ENCODE measurements at places on chromosomes 4 and X.

DNA sequence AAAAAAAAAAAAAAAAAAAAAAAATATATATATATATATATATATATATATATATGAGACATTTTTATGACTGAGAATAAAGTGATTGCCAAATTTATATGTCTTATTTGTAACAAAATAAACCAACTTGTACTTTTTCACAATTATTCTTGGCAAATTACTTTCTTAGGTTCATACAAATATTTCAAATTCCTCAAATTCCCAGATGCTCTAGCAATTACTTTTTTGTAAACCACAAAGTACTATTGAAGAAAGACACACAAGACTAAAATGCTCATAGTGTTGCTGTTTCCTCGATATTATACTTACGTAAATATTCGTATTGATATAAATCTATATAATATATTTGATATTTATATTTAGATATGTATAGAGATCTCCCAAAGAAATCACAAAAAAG is 390.0 kb downstream of the FAT4 start:
- DNase-seq: no peak

GRCh38 chr4:39527296-39528060 is at the start of gene UGDH:
TSS of gene UGDH (minus strand) at chr4:39527439. CDS start at chr4:39521512, 5,927 bp downstream.
- peak; percentile 98 for DNase-seq

DNA sequence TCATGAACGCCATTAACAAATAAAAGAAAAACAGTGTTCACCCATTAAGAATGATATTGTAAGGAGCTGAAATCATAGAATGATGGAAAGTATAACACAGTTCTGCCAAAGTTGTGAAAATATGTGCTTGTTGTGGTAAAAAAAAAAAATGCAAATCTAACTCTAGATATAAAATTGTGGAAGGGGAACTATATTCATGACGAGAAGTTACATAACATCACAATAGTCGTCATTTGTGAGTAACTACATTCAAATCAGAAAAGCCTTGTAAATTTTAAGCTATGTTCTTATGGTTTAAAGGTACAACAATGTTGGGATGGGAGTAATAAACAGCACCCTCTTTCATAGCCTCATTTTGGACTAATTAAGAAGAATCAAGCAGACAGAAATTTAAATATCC is 57.6 kb upstream of the PRDM8 start:
- DNase-seq: no peak

- DNase-seq: no peak
These were observed 20.5 kb upstream of the TRIM61 start for GRCh38 chr4:164997941-164998340.

- no peak for DNase-seq
These were observed 27.3 kb upstream of the CT83 start for GRCh38 chrX:116490104-116490503.

DNA sequence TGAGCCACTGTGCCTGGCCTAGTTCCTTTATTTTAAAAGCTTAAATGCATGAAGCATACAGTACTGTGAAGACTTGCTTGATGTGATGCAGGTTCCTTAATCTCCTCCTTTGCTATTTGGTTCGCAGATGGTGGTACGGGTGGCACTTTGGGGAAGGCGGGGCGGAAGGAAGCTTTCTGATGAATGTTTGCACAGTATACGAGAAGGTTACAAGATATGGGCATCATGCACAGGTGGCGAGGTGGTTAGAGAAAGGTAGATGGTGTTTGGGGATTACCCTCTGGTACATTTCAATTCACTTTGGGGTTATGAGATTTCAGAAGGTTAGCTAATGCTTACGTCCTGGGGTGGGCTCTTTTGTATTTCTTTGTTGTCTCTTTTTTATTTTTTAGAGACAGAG is 17.2 kb downstream of the RHOH start:
- no peak for DNase-seq

- DNase-seq: no peak
These were observed 788.6 kb downstream of the GLUD2 start for GRCh38 chrX:121836000-121836399.

DNA sequence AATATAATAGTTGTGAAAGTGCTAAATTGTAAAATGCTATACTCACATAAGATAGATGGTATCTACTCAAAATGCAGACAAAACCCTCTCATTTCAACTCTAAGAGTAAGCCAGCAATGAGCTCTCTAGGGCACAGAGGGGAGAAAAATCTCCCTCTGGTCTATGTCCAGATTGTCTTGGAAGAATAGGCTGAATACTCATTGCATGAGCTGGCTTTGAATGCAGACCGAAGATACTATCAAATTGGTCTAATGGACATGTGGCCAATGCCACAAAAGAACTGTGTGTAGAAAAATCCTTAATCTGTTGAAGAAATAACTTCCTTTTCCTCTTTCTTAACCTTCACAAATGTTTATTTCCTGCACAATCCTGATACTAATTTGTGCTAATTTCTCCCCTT is 3.5 kb downstream of the ZXDA start:
- DNase-seq: no peak

DNA sequence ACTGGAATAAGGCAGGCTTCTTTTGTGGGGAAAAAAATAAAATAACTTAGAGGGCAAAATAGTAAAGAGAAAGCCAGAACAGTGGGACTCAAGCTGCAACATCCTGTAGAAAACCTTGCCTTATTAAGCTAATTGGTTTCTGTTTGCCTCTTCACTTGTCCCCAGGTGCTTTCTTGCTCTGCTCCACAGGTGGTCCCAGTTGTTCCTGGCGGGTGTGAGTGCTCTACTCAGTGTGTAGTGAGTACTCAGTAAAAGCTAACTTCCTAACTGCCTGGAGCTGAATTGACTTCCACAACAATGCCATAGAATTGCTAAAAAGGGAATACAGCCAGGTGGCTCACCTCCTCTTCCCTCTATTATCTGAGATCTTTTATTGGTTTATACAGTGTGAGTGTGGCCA is 930.2 kb downstream of the C4orf33 start:
- no peak for DNase-seq

- no peak for DNase-seq
These were observed 72.7 kb upstream of the BOD1L1 start for GRCh38 chr4:13700021-13700857.

DNA sequence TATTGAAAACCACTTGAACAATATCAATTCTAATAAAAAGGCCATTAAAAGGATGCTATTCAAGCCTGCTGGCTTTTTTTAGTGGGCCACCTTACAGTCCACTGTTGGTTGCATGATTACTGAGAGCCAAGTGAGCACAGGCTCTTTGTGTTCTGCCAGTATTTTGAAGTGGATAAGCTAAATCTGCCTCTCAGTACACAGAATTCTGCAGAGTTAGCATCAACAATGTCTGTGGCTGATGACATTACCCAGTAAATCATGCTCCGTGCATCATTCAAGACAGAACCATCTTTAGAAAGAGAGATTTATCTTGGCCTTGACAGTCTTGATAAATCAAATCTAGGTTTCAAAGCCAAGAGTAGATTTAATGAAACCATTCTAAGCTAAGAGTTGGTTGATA is 119.0 kb upstream of the GNPDA2 start:
- DNase-seq: no peak

GRCh38 chr4:186758929-186759682 is 35.5 kb upstream of the FAT1 start:
- no peak for DNase-seq

DNA sequence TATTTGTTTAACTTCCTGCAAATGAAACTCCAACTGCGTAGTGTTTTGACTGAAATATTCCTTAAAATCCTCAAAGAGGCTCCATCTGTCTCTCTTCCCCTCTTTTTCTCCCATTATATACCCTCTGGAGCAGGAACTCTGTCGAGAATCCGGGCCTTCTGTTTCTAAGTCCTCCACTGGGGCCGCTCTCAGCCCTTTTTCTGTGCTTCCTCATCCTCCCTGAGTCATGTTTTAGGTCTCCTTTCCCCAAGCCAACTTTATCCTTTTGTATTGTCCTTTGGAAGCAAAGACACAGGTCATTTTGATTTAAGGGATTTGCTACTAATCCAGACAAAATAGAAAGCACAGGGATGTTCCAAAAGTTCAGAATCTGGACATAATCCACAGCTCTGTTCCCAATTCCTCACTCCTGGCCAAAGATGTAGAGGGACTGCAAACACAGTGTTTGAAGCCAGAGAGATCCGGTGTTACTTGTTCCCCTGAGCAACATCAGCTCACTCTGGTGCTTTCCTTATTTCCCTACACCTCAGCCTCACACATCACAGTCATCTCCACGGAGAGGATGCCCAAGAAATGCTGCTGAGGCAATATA is 131.0 kb upstream of the KLF3 start:
- DNase-seq: no peak

GRCh38 chr4:137674066-137674465 is 141.8 kb upstream of the PCDH18 start:
- no peak for DNase-seq

Measured in vagina (tissue), 2 donors.